ENCODE measurements at places on chromosomes 3 and 15. TPM values are rescaled to one million over a fixed set of nuclear protein-coding genes. Genes with fewer than 3 reads are reported as not detected.

NDUFB4 gene
- total RNA-seq, result 215 TPM

WDR93 gene
- 0.25 TPM for total RNA-seq

C3orf49 gene
- total RNA-seq, result not detected

MKRN2OS gene
- not detected for total RNA-seq

HRG gene
- total RNA-seq, result not detected

FHIT gene
- 0.72 TPM for total RNA-seq

CLDN18 gene
- not detected for total RNA-seq

COL6A5 gene
- not detected for total RNA-seq

SOX14 gene
- not detected for total RNA-seq

TRIM42 gene
- total RNA-seq, result not detected

RAD51 gene
- total RNA-seq, result 18.4 TPM

CLEC3B gene
- not detected for total RNA-seq

NMB gene
- 26.0 TPM for total RNA-seq

GP9 gene
- not detected for total RNA-seq

HES1 gene
- total RNA-seq, result 10.2 TPM

Data from A549 treated with Mapracorat at 1 μM for 4 hours (cell line).